ENCODE measurements at places on chromosomes 3 and 15.
A peak's percentile ranks its signal among the peaks of the same experiment; 100 is the strongest.

DNA sequence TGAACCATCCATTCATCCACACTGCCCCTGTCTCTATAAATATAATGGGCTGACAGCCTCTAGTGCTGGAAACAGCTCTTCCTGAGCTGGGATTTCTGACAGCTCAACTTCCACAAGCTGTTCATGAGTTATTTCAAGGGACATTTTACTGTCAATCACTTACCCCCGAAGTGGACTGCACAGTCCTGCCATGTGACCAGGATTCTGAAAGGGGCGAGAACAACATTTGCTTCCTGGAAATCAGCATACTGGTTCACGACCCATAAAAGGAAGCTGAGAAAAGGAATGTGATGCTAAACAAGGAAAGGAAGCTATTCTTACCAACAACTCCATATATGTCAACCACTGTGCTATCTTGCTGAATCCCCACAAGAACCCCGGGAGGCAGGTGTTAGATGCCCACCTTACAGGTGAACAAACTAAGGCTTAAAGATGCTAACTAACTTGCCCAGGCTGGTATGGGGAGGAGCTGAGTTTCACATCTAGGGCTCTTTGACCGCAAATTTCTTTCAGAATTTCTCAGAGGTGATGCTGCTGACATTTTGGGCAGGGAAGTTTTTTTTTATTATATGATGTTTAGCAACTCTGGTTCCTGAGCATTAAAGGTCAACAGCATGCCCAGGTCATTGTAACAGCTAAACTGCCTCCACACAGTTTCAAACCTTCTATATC, 16.5 kb upstream of the REC114 start:
- no peak for DNase-seq

GRCh38 chr15:101498717-101499480, 9.4 kb upstream of the PCSK6 start:
- no peak for DNase-seq

DNA sequence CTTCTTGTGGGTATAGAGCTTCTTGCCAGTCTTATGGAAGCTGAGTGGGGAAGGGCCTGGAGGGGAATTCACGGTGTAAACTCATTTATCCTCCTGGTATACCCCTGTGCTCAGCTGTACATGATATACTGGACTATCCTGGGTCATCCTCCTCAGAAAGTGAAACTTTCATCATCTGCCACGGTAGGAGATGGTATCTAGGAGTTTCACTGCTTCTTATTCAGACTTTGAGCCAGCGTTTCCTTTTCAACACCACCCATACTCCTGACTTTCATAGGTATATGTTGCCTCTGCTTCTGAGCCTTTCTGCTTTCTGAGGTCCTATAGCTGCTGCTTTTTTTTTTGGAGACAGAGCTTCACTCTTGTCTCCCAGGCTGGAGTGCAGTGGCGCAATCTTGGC, 15.6 kb downstream of the SENP5 start:
- no peak for DNase-seq

DNA sequence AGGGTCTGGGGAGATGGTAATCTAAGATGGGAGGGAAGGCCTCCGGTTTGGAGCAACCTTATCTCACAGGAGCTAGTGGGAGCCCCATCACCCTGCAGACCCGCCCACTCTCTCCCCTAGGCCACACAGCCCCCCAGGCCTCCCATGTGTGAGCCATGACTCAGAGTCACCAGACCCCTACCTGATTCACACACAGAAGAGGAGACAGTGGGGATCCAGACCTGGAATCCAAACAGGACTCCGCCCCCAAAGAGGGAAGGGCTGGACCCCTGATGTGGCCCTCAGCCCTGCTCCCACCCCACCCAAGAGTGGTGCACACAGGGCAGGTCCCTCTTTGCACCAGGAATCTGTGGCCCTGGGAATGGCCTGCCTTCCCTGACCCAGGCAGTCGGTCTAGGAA, 97.4 kb downstream of the ADCY5 start:
- DNase-seq = no peak

DNA sequence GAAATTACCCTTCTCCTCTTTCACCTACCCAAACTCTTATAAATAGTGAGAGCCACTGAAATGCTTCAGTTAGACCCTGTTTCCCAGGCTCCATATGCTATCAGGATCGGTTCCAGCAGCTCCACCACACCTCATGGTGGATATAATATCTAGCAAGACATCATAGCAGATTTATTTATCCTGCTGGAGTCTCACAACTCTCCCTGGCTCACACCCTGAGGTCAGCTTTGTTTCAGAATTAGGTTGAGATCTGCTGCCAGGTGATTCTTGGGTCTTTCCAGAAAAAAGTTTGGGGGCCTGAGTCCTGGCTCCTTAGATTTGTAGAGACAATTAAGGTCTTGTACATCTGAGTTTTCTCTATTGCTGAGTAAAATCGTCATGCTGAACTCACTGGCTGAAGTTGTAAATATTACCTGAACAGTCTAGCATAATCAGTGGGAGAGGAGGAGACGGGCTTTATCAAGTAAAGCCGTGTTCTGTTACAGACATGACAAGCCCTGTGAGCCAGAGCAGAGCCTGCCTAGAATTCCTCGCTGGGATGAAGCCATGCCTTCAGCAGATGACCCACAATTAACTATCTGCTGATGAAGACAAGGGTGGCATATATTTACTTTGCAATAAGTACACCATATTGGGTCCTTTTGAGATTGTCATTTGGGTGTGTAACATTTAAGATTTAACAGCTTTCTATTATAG, 131.6 kb downstream of the STAC start:
- DNase-seq = no peak

DNA sequence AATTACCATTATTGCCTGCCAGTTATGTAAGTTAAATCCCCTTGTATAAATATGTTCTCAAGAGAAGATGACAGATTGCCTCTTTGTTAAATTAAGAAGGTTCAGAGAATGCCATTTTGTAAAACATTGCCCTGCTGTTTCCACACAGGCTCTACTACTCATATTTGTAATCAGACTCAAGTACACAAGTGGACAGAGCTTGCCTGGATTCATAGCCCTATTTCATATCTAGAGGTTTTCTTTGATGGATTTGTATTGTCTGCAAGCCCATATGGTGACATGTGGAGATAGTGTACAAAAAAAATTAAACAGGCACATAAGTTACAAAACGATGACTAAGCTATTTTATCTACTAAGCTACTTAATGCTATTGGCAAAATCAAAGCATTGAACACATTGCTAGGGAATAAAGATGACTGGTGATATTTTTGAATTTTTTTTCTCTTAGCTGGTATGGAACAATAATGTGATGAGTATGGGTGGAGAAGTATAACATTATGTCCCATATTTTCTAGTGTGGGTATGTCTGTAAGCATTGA, 1286.6 kb upstream of the ALCAM start:
- DNase-seq = no peak

DNA sequence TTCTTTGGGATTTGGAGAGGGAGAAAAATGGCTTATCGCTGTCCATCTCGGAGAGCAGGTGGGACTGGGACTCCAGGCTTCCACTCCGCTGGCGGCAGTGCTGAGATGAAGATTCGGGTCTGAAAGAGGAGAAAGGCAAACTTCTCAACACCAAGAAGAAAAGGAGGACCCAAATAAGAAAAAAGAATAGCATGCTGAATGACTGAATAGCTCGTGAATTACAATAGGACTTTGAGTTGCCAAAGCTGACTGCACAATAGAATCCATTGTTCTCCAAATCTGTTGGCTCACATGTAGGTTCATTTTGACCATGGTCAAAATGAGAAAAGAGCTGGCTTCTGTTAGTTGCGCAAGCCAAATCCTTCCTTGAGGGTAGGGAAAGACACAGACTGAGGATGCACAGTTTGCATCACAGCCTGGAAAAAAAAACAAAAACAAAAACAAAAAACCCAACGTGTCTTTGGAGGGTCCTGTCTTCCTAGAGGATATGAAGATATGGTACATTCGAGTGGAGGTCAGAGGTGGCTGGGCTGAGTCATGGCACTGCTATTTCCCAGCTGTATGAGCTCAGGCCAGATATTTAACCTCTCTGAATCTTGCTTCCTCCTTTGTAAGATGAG, 59.3 kb upstream of the LMOD3 start:
- no peak for DNase-seq

DNA sequence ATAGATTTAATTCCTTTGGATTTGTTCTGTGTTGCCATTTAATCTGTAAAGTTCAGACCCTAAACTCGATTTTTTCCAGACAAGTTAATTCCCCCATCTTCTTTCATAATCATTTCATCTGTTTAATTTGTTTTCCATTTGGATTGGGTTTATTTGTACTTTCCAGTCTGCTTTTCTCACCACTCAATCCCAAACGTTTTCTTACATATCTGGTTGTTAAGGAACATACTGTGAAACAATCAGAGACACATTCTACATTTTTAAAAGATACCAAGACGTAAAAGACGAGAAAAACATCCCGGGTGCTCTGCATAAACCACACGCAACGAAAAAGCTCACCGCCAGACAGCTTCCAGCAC, 13.0 kb upstream of the ONECUT1 start:
- no peak for DNase-seq

- peak; percentile 49 for DNase-seq
These were observed 225.5 kb upstream of the IL12A start for GRCh38 chr3:159763011-159763601.

DNA sequence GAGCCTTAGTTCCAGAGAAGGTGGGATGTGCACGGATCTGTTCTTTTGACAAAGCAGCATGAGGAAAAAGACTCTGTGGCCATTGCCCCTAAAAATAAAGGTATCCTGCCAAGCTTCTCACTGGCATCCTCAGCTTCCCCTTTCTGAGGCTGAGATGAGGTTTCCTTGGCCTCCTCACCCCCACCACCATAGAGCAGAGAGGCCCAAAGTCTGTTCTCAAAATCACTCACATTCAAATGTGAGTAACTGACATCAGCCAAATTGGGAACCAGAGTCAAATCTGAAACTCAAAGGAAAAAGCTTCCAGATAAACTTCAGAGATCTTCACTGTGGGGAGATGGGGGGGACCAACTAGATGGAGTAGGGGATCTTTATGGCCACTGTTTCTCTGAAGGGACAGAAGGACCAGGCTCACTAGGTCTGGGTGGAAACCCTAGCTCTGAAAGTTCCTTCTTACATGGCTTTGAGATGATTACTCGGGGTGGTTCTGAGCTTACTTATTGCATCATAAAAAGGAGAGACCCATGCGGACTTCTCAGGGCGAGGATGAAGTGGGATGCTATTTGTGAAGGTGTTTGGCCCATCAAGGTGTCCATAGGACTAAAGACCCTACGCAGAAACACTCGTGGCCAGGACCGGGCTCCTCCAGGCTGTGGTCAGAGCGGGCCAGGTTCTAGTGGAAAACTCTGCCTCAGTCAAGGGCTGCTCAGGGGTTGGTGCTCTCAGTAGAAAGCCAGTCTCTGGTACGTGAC, 61.5 kb upstream of the MEF2A start:
- no peak for DNase-seq

GRCh38 chr3:166799-167198, 29.8 kb upstream of the CHL1 start:
- DNase-seq = no peak

DNA sequence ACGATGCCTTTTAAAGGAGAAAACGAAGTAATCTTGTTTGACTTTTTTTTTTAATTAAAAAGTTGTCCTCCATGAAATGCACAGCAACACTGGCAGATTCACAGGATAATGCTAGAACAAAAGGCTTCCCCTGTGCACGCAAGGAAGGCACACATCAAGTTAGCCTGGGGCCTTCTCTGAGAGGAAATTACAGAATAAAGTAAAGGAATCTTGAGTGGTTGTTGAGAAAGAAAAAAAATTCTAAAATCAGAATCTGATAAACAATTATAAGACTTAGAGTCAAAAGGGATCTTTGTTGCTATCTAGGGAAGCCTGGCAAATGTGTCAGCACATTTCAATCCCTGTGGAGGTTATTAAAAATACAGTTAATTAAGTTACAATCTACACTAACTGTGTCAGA, 946.0 kb downstream of the IGSF11 start:
- no peak for DNase-seq
